ENCODE measurements at places on chromosomes 12 and 14.

DNA sequence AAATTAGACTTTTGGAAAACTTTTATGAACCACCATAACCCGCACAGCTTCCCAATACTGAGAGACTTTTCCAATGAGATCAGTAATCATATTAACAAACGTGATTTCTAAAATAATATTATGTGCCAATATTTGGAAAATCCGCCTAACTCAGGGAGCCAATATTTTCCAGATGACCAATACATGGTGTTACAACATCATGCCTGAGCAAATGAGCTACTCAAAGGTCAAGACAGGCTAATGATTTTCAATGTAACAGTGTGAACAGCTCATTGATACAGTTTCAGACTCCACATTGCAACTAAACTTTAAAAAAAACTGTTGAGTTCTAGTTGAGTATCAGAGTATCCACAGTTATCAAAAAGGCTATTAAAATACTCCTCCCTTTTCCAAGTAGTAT is 46.8 kb downstream of the RNF34 start:
- no peak for DNase-seq

- no peak for DNase-seq
These were observed 4.5 kb downstream of the HVCN1 start for GRCh38 chr12:110684312-110684836.

- DNase-seq: no peak
These were observed 48.4 kb upstream of the IFNG-AS1 start for GRCh38 chr12:67940780-67941243.

- no peak for DNase-seq
These were observed 77.5 kb downstream of the LIN7A start for GRCh38 chr12:80860206-80860605.

DNA sequence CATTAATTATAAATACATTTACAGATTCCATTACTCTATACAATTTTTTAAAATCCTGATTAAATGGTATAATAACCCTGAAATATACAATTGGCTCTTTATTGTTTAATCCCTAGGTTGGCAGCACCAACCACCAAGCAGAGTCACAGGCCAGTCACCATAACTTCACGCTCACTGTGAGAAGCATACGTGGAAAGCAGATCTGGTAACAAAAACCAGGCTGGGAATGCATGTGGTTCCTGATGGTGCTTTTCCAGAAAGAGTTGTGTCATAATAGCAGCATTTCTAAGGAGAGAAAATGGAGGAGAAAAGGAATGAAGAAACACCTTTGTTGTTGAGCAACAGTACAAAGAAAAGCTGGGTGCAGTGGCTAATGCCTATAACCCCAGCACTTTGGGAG is 66.1 kb downstream of the SIX6 start:
- no peak for DNase-seq

DNA sequence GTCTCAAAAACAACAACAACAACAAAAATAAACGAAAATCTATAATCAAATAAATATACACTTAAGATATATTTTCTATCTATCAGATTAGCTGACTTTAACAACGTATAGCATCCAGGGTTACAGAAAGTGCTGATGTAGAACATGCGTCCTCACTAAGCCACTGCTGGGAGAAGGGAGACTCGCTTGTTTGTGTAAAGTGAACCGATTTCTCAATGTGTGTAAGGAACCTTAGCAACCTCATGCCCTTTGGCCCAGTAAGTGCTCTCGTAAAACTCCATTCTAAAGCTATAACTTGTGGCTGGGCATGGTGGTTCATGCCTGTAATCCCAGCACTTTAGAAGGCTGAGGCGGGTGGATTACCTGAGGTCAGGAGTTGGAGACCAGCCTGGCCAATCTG is 23.8 kb downstream of the NFKBIA start:
- DNase-seq: no peak

DNA sequence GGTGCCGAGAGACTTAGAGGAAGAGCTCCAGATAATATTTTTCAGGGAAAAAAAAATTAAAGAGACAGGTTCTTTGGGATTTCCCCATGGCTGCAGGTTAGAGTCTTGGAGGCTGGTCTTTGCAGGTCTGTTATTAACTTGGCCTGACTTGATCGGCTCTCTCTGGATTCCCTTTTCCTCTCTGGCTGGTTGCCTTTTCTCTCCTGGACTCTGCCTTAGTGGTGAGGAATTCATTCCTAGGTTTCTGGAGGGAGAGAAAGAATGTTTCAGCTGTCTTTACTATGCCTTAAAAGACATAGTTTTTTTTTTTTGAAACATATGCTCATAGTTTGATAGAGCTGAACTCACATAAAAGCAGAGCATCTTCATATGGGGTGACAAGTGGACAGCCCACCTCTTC is 336.3 kb downstream of the BMP4 start:
- no peak for DNase-seq

DNA sequence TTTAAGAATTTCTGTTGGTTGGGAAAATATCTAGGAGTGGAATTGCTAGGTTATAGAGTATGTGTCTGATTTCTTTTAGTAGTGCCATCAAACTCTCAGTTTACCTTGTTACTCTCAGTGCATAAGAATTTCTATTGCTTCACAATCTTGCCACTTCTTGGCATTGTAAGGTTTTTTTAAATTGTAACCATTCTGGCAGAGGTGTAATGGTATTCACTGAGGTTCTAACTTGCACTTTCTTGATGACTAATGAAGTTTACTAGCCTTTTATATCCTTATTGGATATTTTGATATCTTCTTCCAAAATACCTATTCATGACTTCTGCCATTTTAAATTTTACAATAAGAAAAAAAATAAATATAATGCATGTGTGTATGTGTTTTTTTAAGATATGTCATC is 478.0 kb downstream of the NAV3 start:
- no peak for DNase-seq

DNA sequence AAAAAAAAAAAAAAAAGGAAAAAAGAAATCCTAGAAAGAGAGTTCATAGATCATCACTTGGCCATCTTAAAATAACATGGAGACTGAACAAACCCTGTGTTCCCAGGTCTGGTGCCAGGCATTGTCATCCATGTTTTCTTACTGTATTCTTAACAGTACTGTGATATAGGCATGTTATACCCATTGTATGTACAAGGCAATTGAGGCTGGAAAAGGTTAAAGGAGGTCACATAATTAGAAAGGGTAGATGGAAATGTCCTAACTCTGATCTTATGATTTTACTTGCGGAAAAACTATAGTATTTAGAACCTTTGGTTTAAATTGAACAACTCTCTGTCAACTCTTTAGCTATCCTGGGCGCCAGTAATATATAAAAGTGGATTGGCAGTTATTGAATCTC is 478.2 kb upstream of the RGS6 start:
- DNase-seq: no peak

Measured in CD4-positive, alpha-beta T cell treated with Interleukin-12 subunit alpha and Interleukin-12 subunit beta, for 1 hour (primary cell).